ENCODE measurements at places on chromosomes 6 and 20.

- DNase-seq: no peak
These were observed 3.0 kb upstream of the CDYL start for GRCh38 chr6:4773181-4773580.

- no peak for DNase-seq
These were observed 33.2 kb upstream of the PNISR start for GRCh38 chr6:99458319-99458718.

- no peak for DNase-seq
These were observed 587.3 kb upstream of the MMS22L start for GRCh38 chr6:97870273-97870672.

- DNase-seq: no peak
These were observed 26.9 kb upstream of the PPP1R3G start for GRCh38 chr6:5058254-5058653.

- DNase-seq: no peak
These were observed 279.8 kb downstream of the TSHZ2 start for GRCh38 chr20:53252002-53252401.

GRCh38 chr6:9543649-9544048 lies 871.2 kb downstream of the TFAP2A start:
- no peak for DNase-seq

GRCh38 chr6:39760226-39760952 lies 31.8 kb upstream of the DAAM2 start:
- DNase-seq: no peak

- DNase-seq: no peak
These were observed 902 bp downstream of the SLC29A1 start for GRCh38 chr6:44224029-44224964.

GRCh38 chr6:70846207-70846835 lies 110.5 kb downstream of the B3GAT2 start:
- no peak for DNase-seq

DNA sequence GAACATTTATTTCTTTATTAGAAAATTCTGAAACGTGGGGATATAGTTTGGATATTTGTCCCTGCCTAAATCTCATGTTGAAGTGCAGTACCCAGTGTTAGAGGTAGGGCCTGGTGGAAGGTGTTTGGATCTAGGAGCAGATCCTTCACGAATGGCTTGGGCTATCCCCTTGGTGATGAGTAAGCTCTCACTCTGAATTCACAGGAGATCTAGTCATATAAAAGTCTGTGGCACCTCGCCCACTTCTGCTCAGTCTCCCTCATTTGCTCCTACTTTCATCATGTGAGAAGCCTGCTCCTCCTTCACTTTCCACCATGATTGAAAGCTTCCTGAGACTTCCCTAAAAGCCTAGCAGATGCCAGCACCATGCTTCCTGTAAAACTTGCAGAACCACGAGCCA lies 96.8 kb upstream of the GJE1 start:
- DNase-seq: no peak

DNA sequence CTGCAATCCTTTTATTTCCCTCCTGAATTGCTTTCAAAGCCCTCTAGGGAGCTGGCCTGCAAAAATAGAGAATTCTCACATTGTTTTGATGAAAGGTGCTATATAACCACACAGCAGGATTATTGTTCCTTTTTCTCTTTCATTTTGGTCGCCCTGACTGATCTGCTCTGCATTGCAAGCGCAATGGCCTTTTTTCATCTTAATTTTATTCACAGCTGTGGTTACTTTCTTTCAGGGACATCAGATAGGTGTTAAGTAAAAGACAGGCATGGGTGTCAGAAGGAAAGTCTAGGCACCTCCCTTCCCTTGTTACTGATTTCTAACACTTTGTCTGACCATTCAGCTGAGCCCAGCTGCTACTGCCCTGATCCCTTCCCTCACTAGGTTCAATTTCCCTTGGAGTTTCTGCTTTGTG lies 850.5 kb upstream of the MAP3K7 start:
- DNase-seq: no peak

GRCh38 chr6:115887891-115888290 lies 172.8 kb downstream of the FRK start:
- DNase-seq: no peak

GRCh38 chr20:51531141-51531710 lies 11.3 kb downstream of the NFATC2 start:
- DNase-seq: no peak

GRCh38 chr6:149723771-149724417 lies 6.0 kb upstream of the LATS1 start:
- DNase-seq: no peak

- peak; percentile 77 for DNase-seq
These were observed 116.2 kb upstream of the PLCB4 start for GRCh38 chr20:8952721-8953120.

DNA sequence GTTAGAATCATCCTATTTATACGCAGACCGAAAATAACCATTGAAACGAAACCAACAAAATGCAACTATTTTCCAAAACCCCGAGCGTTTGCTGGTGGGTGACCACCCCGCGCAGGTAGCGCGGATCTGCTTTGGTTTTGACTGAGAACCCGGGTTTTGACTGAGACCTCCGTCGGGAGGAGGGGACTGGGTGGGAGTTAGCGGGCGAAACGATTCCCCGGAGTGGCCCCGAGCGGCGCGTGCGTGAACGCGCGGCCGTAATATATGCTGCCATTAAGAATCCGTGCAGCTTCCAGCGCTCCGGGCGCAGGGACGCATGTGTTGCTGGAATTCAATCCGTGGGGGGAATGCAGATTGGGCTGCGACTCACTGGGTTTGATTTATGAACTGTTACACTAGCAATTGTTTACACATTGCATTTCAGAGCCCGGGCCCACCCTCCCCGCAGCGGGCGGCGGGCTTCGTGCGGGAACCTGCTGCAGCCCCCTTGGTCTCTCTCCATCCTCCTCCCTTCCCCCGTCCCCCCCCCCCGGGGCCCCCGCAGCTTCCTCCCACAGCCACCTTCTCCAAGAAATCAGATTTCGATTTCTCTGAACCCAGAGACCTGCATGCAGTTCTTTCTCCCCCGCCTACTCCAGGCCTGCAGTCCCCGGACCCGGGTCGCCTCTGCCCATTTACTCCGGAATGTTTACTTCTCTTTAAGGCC lies 9.9 kb downstream of the NRN1 start:
- peak; percentile 84 for DNase-seq

All from fibroblast of skin of left quadriceps (primary cell).